ENCODE measurements at places on chromosomes 11 and 22.

GRCh38 chr22:44956840-44957767 lies 52.7 kb downstream of the PHF21B start:
- DNase-seq: no peak

GRCh38 chr11:100105982-100106358 lies 581.1 kb upstream of the ARHGAP42 start:
- no peak for DNase-seq

DNA sequence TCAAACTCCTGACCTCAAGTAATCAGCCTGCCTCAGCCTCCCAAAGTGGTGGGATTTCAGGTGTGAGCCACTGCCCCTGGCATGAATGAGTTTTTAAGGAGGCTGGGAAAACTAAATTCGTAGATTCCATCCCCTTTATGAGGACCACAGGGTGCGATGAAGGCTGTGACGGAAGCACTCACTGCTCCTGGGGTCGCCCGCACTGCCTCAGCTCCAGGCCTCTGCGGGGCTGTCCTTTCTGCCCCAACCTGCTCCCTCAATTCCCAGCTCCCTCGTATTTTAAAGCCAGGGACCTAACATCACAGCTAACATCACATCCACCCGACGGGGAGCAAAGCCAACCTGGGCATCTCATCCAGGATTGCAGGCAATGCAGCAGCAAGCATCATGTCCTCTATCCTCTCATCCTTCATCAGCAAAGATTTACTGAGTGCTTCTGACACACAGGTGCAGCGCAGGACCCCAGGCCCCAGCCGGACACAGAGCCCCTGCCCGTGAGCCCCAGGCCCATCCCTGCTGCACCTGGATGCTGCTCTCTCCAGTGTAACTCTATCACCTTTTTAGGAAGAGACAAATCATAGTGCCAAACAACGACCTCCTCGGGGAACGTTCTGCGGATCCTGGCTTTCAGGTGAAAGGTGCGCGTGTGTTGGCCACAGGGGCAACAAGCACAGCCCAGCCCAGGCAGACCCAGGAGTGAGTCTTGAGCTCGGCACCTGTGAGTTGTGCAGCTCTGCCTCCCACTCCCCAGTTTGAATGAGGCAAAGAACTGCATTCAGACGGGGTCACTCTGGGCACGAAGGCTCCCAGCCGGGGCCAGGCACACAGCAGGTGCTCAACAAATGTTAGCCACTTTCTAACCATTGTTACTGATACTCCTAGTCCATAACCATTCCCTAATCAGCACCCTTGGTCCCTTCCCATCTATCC lies 134.3 kb downstream of the CRYBB2 start:
- no peak for DNase-seq

- DNase-seq: no peak
These were observed 381.4 kb downstream of the BRD1 start for GRCh38 chr22:49446145-49446758.

DNA sequence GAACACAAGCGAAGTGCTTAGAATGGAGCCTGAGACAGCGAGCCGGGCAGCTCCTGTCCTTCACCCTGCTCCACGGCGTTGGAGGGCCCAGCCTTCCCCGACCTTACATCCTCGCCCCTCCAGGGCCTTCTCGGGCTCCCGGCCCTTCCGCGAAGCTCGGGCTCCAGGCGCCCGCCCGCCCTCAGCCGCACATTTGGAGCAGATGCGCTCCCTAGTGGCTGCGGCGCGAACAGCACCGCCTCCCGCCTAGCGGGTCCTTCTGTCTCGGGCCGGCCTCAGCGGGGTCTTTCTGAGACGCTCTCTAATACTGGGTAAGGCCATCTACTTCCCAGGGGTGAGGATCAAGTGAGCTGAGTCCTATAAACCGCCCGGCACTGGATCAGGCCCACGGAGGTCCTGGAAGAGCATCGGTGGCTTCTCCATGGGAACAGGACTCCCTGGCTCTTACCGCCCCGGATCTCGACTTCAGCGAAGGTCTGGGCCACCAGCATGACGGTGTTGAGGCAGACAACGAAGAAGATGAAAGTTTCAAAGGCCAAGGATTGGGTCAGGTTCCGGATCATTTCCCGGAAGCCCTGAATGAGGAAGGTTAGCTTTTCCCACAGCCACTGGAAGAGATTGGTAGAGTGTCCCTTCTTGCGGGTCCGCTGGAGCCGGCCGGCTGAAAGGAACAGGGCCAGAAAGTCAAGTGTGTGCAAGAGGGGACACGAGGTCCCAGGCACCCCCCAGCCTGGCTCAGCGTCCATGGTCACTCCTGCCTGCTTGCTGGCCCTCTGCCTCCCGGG lies 3.7 kb downstream of the CATSPER1 start:
- DNase-seq: peak; percentile 73

GRCh38 chr22:48492366-48493320 lies 1335.0 kb downstream of the BRD1 start:
- DNase-seq: no peak

DNA sequence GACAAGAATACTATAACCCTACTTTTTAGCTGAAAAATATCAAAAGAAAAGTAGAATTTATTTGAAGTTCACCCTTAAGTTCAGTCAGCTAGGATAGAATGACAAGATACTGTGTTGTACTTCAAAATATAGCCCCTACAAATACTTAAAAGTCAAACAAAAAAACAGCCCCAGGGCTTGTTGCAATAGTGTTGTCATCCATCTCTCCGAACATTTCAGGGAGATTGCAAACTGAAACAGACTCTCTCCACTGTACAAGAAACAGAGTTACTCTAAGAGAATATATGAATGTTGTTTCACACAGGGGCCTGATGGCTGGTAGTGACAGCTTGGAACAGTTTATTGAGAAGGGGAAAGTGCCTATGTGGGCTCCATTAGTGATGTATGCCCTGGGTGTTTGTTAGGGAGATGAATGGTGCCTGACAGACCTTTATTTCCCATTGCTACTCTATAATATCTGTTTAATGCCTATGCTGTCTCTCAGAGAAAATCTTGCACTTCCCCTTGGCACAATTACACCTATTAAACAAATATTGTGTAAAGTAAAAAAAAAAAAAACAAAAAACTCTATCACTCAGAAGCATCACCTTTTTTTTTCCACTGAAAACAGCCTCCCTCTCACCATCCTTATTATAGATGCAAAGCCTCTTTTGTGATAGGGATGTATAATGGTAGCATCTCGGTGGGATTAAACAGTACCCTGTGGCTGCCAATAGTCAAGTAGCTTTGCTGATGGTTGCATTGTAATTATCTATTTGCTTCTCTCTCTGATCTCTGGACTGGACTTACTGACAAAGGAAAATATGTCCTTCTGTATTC lies 506.3 kb upstream of the LUZP2 start:
- no peak for DNase-seq

- DNase-seq: no peak
These were observed 44.4 kb downstream of the KMT5B start for GRCh38 chr11:68168694-68169093.

- DNase-seq: peak; percentile 90
These were observed 2.3 kb downstream of the CASTOR1 start for GRCh38 chr22:30286813-30287647.

GRCh38 chr11:103484545-103484944 lies 375.3 kb downstream of the DYNC2H1 start:
- DNase-seq: no peak

DNA sequence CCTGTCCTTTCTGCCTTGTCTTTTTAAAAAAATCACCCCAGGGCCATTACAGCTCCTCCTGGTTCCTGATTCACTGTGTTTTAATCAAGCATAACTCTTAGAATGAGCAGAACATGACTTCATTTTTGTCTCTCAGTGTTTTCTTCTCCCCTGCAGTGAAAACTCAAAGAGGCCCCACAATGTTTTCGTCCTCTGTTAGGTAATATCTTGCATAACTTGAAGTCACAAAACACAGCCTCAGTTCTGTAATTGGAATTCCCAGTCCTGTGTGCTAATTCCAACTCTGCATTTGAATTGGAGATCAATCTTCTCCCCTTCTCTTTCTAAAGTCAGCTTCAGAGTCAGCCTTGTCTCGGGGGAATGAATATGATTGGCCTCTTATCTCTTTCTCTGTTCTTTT lies 186.5 kb upstream of the NAV2 start:
- no peak for DNase-seq

GRCh38 chr11:89536926-89537325 lies 45.8 kb upstream of the NOX4 start:
- DNase-seq: no peak

DNA sequence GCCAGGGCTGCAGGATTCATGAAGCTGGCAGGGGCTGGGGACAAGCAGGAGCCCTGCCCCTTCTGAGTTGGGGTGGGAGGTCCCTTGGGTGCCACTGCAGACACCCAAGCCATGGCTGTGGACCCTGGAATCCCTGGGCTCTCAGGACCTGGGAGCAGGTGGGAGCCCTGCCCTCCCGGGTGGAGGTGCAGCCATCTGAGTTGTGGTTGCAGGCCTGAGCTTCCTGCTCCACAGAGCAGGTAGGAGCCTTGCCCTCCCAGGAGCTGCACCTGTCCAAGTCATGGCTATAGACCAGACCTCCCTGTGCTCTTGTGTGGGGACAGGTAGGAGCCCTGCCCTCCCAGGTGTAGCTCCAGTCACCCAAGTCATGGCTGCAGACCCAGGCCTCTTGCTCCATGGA lies 113.5 kb downstream of the ARHGAP20 start:
- DNase-seq: no peak

DNA sequence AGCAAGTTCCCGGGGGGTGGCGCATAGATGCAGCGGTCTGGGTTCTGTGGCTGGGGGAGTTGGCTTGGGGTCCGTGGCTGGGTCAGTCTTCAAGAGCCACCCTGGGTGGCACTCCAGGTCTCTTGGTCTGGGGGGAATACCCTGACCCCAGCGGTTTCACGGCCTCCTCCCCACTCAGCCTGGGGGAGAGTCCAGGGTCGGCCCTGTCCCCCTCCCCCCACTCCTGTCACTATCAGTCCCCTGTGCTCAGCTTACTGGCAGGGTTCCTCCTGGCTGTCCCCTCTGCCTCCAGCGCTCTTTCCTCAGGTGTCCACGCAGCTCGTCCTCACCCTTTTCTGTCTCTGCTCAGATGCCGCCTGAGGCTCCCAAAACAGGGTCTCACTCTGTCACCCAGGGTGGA lies 68.5 kb upstream of the PARVG start:
- DNase-seq: no peak

DNA sequence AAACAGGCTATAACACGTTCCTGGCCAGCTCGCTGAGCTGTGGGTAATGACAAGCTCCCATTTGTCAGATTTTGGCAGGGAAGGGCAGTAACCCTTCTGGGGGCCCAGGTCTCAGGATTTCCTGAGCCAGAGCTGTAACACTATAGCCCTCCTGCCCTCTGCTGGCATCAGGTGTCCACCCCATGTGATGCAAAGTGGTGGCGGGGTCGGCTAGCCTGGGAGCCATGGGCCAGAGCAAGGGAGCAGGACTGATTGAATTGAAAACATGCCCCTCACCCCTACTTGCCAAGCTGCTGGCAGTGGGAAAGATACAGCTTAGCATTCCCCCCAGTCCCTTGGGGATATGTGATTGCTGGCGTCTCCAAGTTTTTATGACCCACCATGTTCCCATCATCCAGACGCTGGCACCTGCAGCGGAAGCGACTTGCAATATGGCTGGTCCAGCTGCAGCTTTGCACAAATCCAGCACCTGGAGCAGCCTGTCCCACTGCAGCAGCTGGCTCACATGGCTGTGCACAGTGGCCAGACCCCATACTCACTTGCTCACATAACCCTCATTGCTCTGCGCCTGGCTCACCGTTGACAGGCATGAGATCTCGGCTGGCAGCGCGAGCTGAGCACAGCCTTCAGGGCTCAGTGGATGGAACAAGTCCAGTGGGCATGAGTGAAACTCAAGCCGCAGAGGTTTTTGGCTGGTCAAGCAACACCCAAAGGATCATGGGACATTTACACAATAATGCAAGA lies 1147.8 kb downstream of the JRKL start:
- DNase-seq: no peak

GRCh38 chr11:117369534-117369933 lies 41.9 kb downstream of the CEP164 start:
- no peak for DNase-seq

GRCh38 chr11:130037881-130038585 lies 31.7 kb upstream of the APLP2 start:
- no peak for DNase-seq

DNA sequence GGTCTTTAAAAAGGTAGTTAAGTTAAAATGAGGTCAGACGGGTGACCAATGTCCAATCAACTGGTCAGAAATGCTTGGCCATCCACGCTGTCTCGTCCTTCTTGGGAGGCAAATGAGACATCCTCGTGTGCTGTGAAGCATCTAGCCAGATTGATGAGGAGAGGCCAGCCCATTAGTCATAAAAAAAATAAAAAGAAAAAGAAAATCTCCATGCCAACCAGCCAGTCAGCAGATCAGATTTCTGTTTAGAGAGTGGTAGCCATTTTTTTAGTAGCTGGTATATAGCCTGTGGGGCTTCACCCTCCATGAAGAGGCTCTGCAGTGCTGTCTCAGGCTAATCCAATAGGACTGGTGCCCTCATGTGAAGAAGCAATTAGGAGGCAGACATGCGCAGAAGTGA lies 343.1 kb upstream of the SYN3 start:
- no peak for DNase-seq

GRCh38 chr11:106466521-106467080 lies 389.1 kb downstream of the AASDHPPT start:
- DNase-seq: no peak

DNA sequence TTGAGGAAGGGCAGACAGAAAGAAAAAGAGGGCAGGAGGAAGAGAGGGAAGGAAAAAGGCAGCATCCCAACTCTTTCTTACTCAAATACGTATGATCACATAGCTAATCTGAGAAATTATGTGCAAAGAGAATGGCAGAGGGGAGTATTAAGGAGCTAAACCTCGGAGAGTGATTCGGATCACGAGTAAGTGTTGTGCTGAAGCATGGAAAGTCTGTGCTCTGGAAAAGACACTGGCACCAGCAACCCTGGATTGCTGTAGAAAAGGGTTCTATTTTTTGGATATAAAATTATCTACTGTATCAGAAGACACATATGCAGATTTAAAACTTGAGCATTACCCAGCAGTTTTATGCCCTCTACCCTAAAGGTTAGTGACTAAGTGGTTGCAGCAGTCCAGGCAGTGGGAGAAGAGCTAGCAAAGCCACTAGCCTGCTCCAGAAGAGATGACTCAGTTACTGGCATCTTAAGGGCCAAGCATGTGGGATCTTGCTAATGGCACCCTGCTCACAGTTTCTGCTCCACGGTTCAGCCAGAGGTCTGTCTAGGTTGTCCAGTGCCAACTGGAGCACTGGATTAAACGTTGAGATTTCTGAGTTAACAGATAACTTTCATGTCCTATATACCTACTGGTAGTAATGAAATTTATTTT lies 151.7 kb downstream of the SWAP70 start:
- DNase-seq: no peak

DNA sequence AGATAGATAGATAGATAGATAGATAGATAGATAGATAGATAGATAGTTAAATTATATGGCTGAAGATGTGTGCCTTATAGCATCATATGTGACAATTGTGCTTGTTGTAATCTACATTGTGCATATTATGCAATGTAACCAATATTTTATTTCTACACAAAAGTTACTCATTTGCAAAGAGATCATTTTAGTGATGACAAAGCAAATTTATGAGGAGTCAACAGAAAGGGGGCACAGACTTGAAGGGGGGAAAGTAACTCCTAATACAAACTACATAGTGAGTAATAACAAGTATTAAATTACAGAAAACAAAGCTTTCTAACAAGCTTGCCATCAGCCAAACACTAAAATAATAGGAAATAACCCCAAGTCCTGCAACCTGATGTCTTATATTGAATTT lies 106.8 kb downstream of the MUC15 start:
- no peak for DNase-seq

Measured in naive thymus-derived CD8-positive, alpha-beta T cell (primary cell).